ENCODE measurements at places on chromosomes 4 and X.

DNA sequence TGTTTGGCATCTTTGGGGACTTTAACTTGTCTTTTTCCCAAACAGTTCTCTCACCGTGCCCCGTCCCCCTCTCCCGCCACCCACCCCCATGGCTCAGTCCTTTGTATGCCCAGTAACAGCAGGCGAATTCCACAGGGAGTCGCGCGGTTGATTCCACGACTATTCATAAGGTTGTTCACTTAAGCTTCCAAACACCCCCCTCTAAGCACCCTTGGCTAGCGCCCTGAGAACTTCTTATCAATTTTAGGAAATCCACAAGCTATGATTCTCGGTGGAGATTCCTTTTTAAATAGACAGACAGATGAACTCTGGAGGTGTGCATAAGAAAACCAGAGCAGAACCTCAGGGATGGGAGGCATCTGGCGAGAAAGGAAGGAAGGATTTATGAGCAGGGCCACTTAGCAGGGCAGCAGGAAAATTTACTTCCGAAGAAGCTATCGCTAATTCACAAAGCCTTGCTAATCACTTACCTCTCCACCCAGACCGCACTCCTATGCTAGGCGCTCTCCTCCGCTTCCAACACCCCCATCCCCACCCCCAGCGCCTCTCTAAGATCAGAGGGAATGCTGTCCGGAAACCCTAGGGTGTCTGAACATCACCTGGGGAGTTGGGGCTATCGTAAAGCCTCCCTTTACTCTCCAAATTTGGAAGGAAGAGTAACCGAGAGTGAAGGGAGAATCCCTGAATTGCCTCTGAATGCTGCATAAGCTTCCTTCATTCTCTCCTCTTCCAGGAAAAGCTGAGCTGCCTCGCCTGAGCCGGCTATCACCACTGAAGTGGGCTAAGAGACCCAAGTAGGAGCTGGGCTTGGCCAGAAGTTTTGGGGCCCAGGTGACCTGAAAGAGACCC, 1.7 kb downstream of the UNC5C start:
- H3K27ac ChIP-seq = peak overlapping the region; percentile 58
- H3K27me3 ChIP-seq = peaks cover 58% of the 10 kb centered on the region
- peaks cover 3% of the 10 kb centered on the region for H3K4me1 ChIP-seq
- peak; percentile 83 for DNase-seq

DNA sequence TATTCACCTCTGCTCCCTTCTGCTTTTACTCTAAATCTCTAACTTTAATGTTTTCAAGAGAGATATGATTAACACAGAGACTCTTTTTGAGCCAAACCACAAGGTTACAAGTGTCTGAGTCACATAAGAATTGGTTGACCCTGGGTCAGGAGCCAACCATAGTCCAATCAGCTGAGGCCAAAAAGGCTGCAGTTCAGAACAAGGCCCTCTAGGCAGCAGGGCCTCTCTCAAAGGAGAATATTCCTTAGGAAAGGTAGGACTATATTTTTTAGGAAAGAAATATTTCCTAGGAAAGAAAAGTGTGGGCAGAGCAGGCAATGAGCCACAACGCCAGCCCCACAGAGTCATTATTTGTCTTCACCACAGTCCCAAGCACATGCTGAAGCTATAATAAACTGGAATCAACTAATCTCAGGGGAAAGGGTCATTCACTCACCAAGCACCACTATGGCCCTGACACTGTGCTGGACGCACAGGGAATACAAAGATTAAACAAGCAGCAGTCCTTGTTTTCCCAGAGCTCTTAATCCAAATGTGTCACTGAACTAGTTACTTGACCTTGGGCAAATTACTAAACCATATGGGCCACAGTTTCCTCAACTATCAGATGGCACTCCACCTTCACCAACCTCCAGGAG, 2.2 kb downstream of the ATP8A1 start:
- no peaks in the 10 kb centered on the region for H3K36me3 ChIP-seq
- no peak overlapping the region for H3K27ac ChIP-seq
- no peaks in the 10 kb centered on the region for H3K4me1 ChIP-seq
- H3K4me3 ChIP-seq = peak overlapping the region; percentile 91
- H3K27me3 ChIP-seq = no peaks in the 10 kb centered on the region

- peaks cover 4% of the 10 kb centered on the region for H3K4me1 ChIP-seq
- DNase-seq = no peak
- H3K4me3 ChIP-seq = no peak overlapping the region
- no peaks in the 10 kb centered on the region for H3K27me3 ChIP-seq
Observed at GRCh38 chrX:24098932-24099331, 44.2 kb downstream of the EIF2S3 start.

DNA sequence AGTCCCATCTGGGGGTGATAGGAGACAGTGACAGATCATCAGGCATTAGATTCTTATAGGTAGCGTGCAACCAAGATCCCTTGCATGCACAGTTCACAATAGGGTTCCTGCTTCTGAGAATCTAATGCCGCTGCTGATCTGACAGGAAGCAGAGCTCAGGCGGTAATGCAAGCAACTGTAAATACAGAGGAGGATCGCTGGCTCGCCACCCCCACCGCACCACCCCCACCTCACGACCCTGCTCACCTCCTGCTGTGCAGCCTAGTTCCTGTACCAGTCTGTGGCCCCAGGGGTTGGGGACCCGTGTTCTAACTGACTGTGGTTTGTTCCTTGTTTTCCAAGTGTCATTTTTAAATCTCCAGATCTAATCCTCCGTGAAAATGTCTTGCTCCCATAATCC, 89.0 kb upstream of the MAPK10 start:
- H3K27me3 ChIP-seq = no peaks in the 10 kb centered on the region
- H3K36me3 ChIP-seq = peaks cover 11% of the 10 kb centered on the region
- H3K27ac ChIP-seq = no peak overlapping the region
- H3K4me3 ChIP-seq = peak overlapping the region; percentile 10

- H3K4me3 ChIP-seq = no peak overlapping the region
- H3K27ac ChIP-seq = no peak overlapping the region
- H3K27me3 ChIP-seq = no peaks in the 10 kb centered on the region
- no peaks in the 10 kb centered on the region for H3K4me1 ChIP-seq
- no peak for DNase-seq
Observed at GRCh38 chr4:44738615-44739014, 12.3 kb upstream of the GNPDA2 start.
